AG09309 (cell line): ENCODE measurements at places on chromosomes 1 and 21.
A peak's percentile ranks its signal among the peaks of the same experiment; 100 is the strongest.

DNA sequence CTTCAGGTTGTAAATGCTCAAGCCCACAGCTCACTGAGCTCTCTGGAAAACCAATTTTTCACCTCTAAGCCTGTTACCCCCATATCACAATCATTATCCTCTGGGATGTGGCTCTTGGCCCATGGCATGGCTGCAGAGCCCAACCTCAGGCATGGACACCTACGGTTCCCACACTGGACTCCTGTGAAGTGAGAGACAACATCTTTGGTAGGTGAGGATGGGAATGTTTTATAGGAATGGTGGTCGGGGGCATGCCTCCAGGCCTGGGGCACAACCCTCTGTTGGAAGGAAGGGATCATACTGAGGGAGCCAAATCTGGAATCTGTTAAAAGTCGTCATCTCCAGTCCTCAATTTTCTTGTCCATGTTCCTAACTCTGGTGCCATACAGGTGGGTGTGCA lies 179.1 kb downstream of the FOXD2 start:
- DNase-seq: no peak

- peak; percentile 71 for DNase-seq
These were observed 127.4 kb upstream of the DPYD start for GRCh38 chr1:98048244-98048643.

DNA sequence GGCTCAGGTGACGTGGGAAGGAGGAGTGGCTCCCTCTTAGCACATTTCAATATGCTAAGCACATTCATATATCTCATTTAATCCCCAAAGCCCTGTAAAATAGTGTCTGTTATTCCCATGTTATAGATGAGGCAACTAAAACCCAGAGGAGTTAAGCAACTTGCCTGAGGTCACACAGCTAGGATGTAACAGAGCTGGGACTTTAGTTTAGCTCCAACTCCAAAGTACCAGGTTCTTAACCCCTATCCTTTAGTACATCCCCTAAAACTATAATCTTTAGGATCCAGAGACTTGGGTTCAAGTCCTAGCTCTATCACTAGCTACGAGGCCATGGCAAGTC lies 48.5 kb downstream of the LGR6 start:
- no peak for DNase-seq

- DNase-seq: no peak
These were observed 2.1 kb upstream of the S100A2 start for GRCh38 chr1:153567621-153568366.

GRCh38 chr1:204866051-204866596 lies 4.5 kb upstream of the NFASC start:
- no peak for DNase-seq

- DNase-seq: peak; percentile 24
These were observed at the start of gene SPATC1L for GRCh38 chr21:46183910-46184624. SPATC1L (minus strand) TSS chr21:46184459; CDS start chr21:46182816, 1,643 bp downstream.

DNA sequence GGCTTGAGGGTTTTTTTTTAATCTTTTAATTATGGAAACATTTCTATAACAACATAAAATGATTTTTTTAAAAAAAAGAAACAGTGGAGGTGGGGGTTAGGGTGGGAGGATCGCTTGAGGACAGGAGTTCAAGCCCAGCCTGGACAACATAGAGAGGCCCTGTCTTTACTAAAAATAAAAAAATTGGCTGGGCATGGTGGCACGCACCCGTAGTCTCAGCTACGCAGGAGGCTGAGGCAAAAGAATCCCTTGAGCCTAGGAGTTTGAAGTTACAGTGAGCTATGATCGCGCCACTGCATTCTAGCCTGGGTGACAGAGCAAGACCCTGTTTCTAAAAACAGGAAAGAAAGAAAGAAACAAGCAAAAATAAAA lies 32.2 kb upstream of the RNF11 start:
- no peak for DNase-seq

- DNase-seq: no peak
These were observed 26.7 kb downstream of the SUSD4 start for GRCh38 chr1:223337174-223337869.
